ENCODE measurements at places on chromosomes 1 and 21.

- no peak for DNase-seq
These were observed 83.3 kb downstream of the LACTBL1 start for GRCh38 chr1:22889213-22889827.

DNA sequence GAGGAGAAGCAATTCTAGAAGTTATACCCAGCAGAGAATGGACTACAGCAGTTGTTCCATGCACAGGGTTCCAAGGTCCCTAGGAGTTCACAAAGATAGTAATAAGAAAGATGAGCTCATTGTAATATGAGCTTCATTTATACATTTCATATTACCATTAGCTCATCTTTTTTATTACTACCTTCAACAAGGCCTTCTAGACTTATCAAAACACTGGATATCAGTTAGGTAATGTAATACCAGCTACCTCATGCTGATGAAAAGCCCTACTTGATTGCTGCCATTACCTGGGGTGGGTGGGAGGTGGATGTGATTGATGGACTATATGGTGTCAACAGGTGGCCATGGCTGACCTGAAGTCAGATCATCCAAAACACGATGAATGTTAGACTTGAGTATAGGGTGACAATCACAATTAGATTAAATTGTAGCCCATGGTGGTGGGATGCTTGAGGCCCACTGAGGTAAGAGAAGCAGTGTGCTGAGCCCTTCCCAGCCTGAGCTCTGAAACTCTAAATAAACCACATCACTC lies 34.1 kb downstream of the SPATA46 start:
- no peak for DNase-seq

DNA sequence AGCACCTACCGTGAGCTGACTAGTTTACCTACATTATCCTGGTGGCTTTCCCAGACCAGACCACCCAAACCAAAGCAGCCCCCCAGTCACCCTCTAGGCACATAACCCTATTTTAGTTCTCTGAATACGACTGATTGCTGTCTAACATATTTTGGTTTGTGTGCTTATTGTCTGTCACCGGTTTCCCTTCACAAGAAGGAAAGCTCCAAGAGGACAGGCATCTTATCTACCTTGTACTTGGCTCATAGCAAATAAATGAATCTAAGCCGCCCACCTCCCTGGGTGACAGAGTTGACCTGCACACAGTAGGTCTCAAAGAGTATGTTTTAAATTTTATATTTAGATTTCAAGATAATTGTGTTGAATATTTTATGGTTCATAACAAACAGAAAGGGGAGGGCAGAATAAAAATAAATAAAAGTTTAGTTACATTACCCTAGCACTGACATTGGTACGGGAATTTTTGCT lies 904 bp upstream of the PRDX6 start:
- peak; percentile 13 for DNase-seq

DNA sequence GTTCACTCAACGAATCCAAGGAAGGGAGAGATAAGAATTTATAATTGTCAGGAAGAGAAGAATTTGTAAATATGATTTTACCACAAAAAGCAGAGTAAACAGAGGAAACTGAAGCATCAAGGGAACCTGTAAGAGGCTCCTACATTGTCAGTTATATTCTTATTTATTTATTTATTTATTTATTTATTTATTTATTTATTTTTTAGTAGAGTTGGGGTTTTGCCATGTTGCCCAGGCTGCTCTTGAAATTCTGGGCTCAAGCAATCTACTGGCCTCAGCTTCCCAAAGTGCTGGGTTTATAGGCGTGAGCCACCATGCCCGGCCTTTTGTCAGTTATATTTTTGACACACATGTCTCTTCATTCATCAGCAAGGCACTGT lies 47.1 kb downstream of the FCRL3 start:
- no peak for DNase-seq

GRCh38 chr1:228060458-228061190 lies 21.9 kb upstream of the ARF1 start:
- no peak for DNase-seq

DNA sequence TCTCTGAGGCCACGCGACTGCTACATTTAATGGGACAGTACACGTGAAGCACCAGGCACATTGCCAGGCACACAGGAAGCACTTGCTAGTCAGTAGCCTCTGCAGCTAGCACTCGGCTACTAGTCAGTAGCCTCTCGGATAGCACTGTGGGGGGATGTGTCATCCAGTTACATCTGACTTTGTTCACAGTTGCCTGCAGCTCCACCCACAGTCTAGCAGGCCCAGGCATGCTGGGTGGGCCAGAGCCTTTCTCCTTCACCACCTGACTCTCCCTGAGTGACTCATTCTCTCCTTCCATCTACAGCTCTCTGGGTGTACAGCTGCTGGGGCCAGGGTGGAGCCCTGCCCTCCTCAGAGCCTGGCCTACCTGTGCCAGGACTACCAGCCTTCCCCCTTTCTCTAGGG lies 51.5 kb downstream of the PTPRF start:
- DNase-seq = peak; percentile 21

GRCh38 chr1:232510367-232511110 lies 119.4 kb downstream of the SIPA1L2 start:
- DNase-seq = no peak
